AG04450 (cell line): ENCODE measurements at places on chromosomes 4 and X. TPM values are rescaled to one million over a fixed set of nuclear protein-coding genes. Genes with fewer than 3 reads are reported as not detected.

- no peak for DNase-seq
Measured at GRCh38 chrX:149939655-149939904, 1.3 kb upstream of the EOLA2 start.

DNA sequence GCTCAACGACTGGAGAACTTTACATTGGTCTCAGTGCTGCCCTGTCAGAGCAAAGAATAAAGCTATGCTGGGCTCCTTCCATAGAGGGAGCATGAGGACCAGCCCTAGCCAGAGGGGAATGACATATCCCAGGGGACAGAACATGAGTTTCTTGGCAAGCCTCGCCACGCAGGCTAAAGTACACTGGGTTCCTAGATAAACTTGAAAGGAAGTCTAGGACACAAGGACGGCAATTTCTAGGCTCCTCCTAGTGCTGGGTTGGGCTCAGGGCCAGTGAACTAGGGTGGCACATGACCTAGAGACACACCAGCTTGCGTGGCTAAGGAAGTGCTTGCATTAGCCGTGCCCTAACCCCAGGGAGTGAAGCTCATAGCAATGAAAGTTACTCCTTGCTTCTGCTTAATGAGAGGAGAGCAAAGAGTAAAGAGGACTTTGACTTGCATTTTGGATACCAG, 141.0 kb downstream of the MAB21L2 start:
- no peak for DNase-seq

GRCh38 chrX:71492231-71493065, 40.5 kb upstream of the OGT start:
- no peak for DNase-seq

The PASD1 gene
- not detected in 2 replicates for polyA plus RNA-seq

DNA sequence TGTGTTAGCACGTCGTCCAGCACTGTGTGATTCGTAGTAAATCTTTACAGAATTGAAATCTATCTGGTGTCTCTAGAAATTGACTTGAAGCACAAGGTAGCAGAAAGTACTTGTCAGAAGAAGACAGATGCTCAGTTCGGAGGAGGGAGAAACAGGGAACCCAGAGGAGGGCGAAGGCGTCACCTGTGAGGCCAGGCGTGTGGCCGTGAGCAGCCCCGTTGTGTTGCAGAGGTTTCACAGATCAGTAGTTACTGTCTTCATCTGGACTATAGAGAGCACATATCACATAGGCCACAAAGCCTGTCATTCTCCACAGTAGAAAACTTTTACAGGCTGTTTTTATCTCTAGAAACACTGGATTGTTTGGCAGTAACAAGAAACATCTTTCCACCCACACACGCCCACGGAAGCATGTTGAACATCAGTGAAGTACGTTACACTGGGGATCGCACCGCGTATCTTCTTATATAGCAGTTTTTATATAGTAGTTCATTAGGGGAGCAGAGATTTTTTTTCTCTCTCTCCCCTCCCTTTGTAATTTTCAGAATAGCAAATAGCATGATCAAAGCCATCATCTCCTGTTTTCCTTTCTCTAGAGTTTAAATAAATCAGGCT, 48.1 kb upstream of the TLR3 start:
- no peak for DNase-seq

- DNase-seq, result no peak
Measured at GRCh38 chr4:24807611-24808010, 12.2 kb downstream of the SOD3 start.

GRCh38 chr4:109589119-109589518, 29.1 kb downstream of the MCUB start:
- no peak for DNase-seq

The TCEAL7 gene
- polyA plus RNA-seq, result 35.8 and 49.5 TPM in 2 replicates

The RAB39B gene
- 0.94 and 1.0 TPM in 2 replicates for polyA plus RNA-seq

DNA sequence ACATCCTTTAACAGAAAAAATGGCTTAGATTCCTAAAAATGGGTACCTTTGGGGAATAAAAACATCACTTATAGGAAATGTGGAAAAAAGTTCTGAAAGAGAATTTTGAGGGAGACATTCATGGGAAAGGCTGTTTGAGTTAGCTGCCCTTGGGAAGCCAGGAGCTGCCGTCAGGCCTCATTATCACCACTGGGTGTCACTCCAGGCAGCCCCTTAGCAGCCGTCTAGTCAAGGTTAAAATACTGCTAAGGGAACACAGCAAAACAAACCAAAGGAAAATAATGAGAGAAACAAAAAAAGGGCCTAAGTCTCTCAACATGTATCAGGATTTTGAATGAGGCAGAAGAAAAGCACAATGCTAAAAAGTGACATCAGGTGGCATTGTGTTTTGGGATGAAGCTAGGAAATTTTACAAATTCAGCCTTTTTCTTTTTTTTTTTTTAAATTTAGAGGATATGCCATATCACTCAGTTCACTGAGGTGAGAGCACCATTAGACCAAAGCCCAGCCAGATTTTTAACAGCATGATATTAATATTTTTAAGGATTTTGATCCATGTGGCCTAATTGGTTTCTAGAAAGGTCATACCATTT, 235.3 kb downstream of the GPAT3 start:
- peak; percentile 15 for DNase-seq

DNA sequence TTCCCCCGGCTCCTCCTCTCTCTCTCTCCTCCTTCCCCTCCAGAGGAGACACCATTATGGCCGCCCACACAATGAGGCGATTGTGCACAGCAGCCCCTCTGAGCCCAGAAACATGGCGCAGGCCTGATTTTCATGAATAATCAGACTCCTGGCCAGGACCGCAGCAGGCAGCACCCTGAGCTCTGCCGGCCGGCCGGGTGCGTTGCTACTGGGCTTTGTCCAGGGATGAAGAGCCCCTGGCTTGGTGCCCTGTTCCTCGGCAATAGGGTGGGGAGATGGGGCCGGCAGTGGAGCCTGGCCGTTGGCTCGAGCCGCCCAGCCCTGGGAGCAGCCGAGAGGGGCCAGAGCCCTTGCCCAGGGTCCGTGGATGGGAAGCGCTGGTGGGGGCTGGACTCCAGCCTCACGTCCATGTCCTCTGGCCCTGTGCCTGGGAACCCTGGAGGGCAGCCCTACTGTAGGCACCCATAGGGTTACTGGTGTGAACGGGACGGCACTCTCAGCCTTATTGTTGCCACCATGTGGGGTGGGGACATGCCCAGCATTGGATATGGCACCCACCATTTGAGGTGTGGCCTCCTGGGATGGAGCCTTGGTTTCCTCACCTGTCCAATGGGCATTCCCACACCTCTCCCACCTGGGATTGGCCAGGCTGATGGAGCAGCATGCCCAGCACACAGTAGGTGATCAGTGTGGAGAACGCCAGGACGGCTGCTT, 103.0 kb downstream of the SORCS2 start:
- DNase-seq, result no peak

The SLC9B1 gene
- polyA plus RNA-seq, result 0.32 and 0.35 TPM in 2 replicates

DNA sequence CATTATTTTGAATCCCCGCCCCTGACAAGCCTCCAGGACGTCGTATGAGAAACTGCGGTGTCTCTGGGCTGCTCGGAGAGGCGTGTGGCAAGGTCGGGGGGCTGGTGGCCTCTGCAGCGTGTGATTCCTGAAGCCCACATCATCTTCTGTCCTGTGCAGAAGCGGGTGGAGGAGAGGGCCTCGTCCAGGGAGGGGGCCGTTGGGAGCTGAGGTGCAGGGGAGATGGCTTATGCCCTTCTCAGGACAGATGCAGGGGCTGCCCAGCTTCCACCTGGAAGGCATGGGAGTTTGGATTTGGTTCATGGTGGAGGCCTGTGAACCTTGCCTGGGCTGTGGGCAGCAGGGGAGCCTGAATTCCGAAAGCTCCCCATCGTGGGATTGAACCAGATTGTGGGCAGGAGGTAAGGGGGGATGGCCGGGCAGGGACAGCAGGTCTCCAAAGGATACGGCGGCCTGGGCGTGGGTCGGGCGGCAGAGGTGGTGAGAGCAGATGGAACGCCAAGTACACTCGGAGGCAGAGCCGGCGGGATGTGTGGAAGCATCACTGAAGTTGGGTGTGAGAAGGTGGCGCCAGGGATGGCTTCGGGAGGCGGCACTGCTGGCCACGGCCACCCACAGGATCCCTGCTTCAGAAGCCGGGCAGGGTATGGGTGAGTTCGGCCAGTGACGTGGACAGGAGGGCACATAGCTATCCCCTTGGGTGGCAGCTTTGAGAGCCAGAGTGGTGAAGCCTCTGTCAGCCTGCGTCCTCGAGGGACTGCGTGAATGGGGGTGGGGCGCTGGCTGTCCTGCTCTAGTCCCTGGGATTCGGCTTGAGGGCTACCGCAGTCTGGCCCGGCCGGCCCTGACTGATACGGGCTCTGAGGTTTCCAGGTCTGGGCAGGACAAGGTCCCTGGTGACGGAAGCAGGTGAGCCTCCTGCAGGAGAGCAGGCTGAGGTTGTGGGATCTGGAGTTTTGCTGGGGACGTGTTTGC, 76.3 kb upstream of the ADRA2C start:
- no peak for DNase-seq

DNA sequence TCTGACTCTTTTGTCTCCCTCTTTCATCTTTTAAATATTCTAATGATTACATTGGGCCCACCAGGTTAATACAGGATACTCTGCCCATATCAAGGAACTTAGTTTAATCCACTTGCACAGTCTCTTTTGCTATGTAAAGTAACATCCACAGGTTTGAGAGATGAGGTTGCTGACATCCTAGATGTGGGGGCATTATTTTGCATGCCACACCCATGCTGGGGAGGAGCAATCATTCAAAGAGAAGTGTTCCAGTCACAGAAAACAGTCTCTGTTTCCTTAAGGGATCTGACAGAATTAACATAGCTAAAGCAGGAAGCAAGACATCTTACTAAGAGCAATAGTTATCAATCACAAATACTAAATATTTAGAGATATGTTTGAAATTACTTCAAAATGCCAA, 11.5 kb upstream of the TRAM1L1 start:
- no peak for DNase-seq

- no peak for DNase-seq
Measured at GRCh38 chr4:80229128-80229527, 31.8 kb downstream of the PRDM8 start.

GRCh38 chr4:5639556-5639955, 68.8 kb downstream of the EVC2 start:
- DNase-seq, result no peak

DNA sequence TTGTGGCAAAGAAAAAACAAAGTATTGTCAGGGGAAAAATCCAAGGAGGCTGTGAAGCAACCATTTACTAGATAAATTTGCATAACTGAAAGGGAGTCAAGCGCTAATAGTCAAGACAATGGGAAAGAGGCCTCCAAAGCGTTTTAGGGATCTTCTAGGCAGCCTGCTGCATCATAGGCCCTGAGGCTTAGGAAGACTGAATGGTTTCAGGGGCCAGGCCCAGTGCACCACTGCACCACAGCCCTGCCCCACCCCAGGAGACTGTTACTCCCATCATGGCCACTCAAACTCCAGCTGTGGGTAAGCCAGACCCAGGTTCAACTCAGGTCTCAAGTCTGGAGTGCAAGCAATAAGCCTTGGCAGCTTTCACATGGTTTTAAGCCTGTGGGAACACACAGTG, 362.9 kb downstream of the SH3BGRL start:
- DNase-seq, result no peak

The TLR2 gene
- 0.22 and 0.24 TPM in 2 replicates for polyA plus RNA-seq

DNA sequence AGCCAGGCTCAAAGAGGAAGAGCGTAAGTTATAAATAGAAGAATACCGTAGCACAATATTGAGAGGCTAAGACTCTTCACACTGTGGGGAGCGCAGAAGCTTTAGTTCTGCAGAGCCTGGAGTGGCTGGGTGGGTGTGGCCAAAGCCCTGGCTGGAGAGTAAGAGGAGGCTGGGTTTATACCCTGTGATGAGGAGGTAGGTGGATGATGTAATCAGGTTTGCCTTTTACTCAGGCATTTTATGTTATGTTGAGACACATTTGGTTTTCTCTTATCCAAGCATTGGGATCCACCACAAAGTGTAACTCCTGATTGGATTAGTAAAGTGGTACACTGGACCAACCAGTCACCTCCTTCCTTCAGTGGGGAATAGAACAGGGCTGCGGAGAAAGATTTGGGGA, 13.9 kb downstream of the CDS1 start:
- DNase-seq, result no peak

The PNMA5 gene
- polyA plus RNA-seq, result not detected in 2 replicates

GRCh38 chr4:81839347-81840042, 367.8 kb upstream of the RASGEF1B start:
- DNase-seq, result no peak

GRCh38 chr4:143617994-143618679, 82.3 kb downstream of the FREM3 start:
- no peak for DNase-seq

The TRAM1L1 gene
- polyA plus RNA-seq, result 3.7 and 5.2 TPM in 2 replicates

DNA sequence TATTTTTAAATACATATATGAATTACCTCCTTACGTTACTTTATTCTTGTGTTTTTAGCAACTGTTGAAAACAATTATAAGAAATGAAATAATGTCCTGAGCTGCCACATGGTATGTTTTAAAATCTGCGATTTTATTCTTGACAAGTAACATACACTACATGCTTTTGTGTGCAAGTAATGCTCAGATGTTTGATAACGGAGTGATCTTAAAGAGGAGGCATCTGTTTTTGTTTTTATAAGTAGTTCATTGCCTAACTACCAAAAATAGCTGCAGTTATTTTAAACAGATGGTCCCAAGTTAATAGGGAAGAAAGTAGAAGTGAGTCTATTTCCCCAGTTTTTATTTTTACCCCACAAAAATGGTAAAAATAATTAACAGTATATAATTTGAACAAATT, 55.2 kb downstream of the GAB1 start:
- DNase-seq, result peak; percentile 54

DNA sequence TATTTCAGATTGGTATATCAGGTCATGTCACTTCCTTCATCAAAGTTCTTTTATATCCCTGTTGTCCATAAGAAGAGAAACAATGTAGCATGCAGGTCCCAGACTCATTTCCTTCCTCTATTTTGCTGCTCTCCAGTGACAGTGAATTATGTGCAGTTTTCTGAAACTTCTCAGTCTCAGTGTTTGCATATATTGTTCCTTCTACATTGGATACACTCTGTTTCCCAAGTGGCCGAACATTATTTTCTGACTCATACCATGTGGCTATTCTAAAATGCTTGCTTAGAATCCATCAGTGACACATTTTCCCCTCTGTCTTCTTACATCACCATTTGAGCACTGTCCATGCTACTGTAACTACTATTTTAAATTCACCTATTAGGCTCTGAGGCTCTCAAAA, 305.7 kb downstream of the PDHA2 start:
- DNase-seq, result no peak

- no peak for DNase-seq
Measured at GRCh38 chr4:110229266-110229665, 30.9 kb upstream of the ELOVL6 start.

GRCh38 chr4:168739886-168740285, 243.0 kb downstream of the PALLD start:
- no peak for DNase-seq

- no peak for DNase-seq
Measured at GRCh38 chrX:10217198-10217597, 60.4 kb downstream of the CLCN4 start.
